Activated naive CD4-positive, alpha-beta T cell treated with anti-CD3 and anti-CD28 coated beads for 36 hours (primary cell): ENCODE measurements at places on chromosomes 3 and 15.
A peak's percentile ranks its signal among the peaks of the same experiment; 100 is the strongest.

GRCh38 chr15:53000409-53000808 lies 210.3 kb upstream of the ONECUT1 start:
- no peak for DNase-seq

DNA sequence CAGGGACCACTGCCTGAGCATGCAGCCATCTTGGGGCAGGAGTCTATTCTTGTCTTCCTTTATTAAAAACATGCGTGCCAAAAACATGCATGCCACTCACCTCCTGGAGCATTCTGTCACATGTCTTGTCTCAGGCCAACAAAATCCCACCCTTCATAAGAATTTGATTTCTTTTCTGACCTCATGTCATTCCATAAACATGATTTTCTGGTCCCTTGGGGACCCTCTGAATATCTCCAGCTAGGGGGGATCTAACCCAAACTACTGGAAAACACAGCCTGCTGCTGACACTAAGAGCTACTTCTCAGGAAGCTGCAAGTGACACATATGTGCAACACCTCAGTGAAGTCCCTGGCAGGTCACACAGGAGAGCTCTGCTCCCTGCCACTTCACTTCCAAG lies 26.8 kb upstream of the NOX5 start:
- no peak for DNase-seq

- peak; percentile 36 for DNase-seq
These were observed 643 bp downstream of the ABCC5 start for GRCh38 chr3:184016811-184017671.

DNA sequence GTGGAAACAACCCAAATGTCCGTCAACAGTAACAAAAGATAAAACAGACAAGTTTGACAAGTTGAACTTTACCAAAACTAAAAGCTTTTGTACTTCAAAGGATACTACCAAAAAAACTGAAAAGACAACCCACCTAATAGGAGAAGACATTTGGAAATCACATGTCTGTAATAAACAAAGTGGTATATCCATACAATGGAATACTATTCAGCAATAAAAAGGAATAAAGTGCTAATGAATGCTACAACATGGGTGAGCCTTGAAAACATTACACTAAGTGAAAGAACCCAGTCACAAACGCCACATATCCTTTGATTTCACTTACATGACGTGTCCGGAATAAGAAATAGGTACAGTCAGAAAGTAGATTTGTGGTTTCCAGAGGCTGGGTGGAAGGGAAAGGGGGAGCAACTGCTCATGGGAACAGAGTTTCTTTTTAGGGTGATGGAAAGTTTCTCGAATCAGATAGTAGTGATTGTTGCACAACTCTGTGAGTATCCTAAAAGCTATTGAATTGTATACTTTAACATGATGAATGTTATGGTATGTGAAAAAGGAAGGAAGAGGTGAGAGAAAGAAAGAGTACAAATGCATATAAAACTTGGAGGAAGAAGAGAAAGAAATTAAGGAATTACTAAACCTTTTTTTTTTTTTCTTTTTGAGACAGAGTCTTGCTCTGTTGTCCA lies 72.7 kb upstream of the ABHD2 start:
- DNase-seq: no peak

- DNase-seq: peak; percentile 30
These were observed 109.5 kb upstream of the ABHD17C start for GRCh38 chr15:80585544-80586018.

- DNase-seq: no peak
These were observed 27.5 kb upstream of the SH3BP5 start for GRCh38 chr3:15359677-15360397.

DNA sequence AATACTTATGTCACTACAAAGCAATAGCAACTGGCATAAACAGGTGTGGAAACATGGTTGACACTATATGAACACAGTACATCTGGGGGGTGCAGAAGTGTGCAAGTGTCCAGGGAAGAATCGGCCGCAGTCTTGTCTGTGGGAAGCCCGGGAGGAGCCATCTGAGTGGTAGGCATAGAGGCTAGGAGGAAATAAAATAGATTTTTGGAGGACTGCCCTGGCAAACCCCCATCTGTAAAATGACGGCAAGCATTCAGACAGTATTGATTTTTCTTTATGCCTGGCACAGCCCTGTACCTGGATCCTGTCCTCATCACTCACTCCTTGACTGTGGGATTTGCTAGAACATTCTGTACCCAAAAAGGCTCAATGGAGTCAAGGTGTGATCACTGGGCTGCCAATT lies 31.3 kb downstream of the THSD4 start:
- no peak for DNase-seq

DNA sequence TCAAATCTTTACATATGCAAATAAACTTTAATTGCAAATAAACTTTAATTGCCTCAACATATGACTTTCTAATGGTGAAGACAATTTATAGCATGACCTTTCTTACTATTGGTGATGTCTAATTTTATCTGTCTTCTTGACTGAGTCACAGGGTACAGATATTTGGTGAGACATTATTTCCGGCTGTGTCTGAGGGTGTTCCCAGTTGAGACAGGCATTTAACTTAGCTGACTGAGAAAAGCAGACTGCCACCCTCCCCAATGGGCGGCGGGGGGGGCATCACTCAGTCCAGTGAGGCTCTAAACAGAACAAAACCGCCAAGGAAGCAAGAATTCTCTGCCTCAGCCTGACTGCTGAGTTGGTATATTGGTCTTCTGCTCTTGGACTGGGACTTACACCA lies 160.0 kb downstream of the TBL1XR1 start:
- DNase-seq: no peak

DNA sequence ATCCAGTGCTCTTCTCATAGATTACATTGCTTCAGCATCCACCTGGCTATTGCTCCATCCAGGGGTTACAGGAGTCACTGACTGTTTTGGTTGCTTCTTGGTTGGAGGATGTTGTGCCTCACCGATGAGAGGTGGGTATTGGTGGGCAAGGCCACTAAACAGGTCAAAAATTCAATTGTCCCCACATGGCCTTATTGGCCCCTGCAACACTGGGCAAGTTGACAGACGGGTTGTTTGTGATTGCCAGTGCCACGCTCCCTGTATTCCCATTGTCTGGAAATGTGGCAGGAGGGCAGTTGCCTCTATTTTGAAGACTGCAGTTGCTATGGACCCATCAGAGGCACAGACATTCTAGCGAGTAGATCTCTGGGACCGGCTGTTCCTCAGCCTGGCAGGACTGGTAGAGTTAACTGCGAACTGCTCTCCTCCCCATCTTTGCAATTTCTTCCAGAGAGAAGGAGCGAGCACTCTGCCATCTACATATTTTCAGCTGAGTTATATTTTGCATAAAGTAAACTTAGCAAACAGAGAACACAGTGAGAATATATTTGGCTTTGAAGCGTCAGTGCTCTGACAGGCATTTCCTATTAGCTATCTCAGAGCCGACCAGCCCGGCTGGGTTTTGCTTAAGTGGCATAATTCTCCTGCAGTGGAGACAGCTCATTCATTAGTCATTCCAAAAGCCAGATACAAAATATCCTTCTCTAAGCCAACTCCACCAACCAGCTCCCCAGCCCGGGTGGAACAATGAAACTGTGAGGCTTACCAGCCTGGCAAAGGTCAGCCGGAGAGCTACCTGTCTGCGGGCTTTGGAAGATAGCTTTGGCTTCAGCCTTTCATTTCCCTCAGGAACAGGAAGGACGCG lies 26.0 kb upstream of the MAGEF1 start:
- DNase-seq: no peak

DNA sequence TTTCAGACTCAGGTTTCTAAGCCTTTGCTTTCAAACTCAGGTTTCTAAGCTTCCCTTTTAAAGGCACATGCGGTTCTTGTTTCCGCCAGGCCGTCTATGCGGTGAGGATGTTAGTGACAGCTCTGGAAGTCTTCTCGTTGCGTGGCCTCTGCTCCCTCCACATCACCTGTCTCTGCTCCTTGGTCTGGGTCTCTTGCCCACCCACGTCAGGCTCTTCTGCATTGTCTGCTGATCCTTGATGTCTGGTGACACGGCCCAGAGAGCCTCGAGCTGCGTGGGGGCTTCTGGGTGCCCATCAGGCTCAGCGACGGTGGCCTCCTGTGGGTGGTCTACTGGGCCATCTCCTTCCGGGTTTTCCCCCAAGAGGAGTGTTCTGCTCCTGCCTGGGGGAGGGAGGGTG lies 30.5 kb downstream of the KLF13 start:
- DNase-seq: peak; percentile 69

DNA sequence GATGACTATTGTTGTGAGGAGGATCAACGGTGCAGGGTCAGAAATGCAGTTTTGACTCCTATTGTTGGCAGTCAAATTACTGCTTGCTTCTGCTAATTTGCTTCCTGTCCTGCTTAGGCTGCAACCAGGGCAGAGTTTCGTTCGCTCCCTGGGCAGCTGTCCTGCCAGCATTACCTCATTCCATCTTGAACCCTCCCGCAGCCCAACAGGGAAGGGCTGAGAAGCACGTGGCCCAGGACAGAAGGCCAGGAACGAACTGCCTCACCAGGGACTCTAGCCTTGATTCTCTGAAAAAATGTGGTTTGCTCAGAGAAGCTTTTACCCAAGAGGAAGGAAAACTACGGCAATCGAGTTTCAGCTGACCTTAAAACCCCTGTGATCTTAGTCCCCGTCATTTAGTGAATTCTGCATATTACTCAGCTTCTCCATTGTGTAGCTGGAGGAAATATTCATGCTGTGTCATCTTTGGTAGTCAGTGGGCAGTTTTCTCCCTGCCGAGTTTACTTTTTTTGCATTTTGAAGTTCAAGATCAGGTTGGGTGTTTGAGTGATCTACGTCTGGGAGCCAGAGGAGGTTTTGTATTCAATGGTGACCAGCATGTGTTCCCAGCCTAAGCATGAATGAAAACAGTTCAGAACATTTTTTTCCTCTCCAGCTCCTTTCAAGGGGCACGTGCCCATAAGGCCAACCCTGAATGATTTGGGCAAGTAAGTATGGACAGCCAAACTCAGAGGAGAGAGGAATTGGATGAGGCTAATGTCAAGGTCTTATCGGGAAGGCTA lies 23.0 kb downstream of the TLNRD1 start:
- DNase-seq: peak; percentile 39

GRCh38 chr3:124890573-124891190 lies 3.5 kb upstream of the ITGB5 start:
- DNase-seq: no peak

- DNase-seq: no peak
These were observed 22.5 kb downstream of the TTC21A start for GRCh38 chr3:39130026-39130425.
